GM12878 (cell line): ENCODE measurements at places on chromosomes 5 and 9. TPM values are rescaled to one million over a fixed set of nuclear protein-coding genes. Genes with fewer than 3 reads are reported as not detected.

- DNase-seq = no peak
These were observed 449.6 kb upstream of the BRINP1 start for GRCh38 chr9:119818726-119819435.

DNA sequence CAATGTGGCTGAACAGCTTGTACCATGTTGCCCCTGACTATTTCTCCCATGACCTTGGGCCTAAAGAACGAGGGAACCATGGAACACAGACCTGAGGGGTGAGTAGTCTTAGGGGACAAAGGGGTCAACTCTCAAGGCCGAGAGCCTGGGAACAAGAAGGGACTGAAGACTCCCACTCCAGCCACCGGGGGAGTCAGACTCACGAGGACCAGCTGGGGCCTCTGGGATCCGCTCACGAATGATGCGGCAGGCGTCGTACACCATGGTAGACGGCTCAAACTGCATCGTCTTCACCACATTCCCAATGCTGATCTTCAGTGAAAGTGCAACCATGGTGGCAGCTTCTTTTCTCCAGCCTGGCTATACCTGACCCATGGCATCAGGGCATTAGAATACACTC is 6.6 kb downstream of the TLN1 start:
- DNase-seq = no peak

DNA sequence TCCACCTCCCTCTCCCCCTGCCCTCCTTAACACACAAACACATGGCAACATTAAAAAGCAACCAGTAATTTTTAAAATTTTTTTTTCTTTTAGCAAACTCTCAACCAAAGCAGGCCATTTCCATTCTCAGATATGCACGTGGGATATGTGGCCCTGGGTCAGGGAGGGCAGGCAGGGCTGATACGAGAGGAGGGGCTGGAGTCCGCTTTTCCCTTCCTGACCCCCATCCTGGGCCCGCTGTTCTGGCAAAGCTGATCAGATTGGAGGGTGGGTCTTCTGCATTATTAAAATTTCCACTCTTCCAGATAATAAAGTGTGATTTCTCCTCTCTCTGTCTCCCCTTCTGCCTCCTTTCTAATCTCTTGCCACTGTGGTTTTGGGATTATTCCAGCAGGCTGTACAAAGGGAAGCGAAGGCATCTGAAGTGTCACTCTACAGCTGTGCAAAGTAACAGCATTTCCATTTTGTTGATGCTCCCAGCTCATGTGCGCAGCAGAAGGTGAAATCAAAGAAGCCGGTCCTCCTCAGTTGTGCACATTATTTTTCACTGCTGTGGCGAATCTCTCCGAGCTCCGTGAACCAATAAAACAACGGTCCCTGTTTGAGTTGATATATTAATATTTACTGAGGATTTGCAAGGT is 12.0 kb downstream of the IRX1 start:
- DNase-seq = no peak

PCA3 gene
- total RNA-seq = not detected in 2 replicates

CDH9 gene
- total RNA-seq = not detected in 2 replicates

C9orf153 gene
- total RNA-seq = 0.18 TPM in 1 of 2 replicates, not detected in the other

AFAP1L1 gene
- not detected in 2 replicates for total RNA-seq

DNA sequence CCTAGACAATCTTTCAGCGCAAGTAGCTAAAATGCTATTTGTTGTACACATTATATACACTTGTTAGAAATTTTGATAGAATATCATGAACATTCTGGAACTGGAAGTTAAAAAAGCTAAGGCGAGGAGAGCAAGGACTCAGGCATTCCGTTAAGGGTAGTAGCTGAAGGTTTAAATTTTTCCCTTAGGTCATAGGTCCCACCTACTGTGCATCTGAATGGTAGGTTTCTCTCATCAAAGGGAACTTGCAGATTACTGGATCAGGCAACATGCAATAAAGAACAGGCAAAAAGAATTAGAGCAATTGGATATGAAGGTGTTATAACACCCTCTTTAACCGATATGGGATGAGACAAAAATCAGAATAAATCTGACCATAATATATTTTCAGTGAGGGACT is 32.8 kb downstream of the TMEM161B start:
- no peak for DNase-seq

DNA sequence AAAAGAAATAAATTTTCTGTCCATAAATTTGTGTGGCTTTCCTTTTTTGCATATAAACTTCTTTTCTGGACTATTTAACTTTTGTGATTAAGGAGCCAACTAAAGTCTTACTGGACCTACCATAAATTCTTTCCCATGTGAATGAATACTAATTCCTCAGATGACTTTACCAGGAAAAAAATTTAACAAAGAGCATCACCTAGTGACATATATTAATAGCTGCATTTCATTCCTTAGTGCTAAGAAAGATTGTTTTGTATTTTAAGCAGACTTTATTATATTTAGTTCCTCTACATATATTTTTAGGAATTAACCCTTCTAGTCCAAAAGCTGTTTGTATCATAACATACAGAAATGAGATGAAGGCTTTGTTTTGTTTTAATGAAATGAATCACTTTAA is 64.4 kb downstream of the C9orf85 start:
- DNase-seq = no peak

DNA sequence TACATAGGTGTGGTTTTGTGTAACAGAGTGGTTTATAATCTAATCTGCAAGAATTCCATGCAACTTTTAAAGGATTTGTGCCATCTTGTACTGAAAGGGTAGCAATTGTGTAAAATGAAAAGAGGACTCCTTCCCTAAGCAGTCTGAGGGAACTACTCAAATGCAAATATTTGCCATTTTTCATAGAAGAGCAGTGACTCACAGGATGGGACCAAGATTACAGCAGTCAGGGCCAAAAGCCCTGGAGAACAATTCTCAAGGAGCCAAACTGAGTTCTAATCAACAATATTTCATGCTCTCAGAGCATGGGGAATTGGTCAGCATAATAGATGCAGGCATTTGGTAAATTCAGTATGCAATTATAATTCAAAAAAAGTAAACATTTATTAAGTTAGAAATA is 495.8 kb downstream of the CHSY3 start:
- no peak for DNase-seq

PTCH1 gene
- total RNA-seq = 4.0 and 5.7 TPM in 2 replicates

- no peak for DNase-seq
These were observed 346.8 kb downstream of the PIK3R1 start for GRCh38 chr5:68562308-68562707.

NUTM2F gene
- not detected in 2 replicates for total RNA-seq

- DNase-seq = peak; percentile 37
These were observed 612 bp upstream of the BBLN start for GRCh38 chr9:128159522-128159783.

PCDHA10 gene
- 0.03 TPM in 1 of 2 replicates, not detected in the other for total RNA-seq

ALDOB gene
- 0.66 and 0.82 TPM in 2 replicates for total RNA-seq

DNA sequence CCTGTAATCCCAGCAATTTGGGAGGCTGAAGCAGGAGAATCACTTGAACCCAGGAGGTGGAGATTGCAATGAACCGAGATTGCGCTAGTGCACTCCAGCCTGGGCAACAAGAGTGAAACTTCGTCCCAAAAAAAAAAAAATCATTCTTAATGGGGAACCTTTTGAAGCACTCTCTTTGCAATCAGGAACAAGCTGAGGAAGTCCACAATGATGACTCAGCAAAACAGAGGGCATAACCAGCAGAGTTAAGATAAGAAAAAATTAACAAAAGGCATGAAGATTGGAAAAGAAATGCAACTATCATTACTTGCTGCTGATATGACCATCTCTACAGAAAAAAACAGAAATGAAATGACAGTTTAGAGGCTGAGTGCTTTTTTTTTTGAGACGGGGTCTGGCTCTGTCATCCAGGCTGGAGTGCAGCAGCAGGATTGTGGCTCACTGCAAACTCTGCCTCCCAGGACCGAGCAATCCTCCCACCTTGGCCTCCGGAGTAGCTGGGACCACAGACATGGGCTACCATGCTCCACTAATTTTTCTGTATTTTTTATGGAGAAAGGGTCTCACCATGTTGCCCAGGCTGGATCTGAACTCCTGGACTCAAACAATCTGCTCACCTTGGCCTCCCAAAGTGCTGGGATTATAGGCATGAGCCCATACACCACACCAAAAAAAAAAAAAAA is 88.0 kb downstream of the FNBP1 start:
- no peak for DNase-seq

- DNase-seq = no peak
These were observed 183.4 kb downstream of the PAPPA start for GRCh38 chr9:116337015-116337414.

DNA sequence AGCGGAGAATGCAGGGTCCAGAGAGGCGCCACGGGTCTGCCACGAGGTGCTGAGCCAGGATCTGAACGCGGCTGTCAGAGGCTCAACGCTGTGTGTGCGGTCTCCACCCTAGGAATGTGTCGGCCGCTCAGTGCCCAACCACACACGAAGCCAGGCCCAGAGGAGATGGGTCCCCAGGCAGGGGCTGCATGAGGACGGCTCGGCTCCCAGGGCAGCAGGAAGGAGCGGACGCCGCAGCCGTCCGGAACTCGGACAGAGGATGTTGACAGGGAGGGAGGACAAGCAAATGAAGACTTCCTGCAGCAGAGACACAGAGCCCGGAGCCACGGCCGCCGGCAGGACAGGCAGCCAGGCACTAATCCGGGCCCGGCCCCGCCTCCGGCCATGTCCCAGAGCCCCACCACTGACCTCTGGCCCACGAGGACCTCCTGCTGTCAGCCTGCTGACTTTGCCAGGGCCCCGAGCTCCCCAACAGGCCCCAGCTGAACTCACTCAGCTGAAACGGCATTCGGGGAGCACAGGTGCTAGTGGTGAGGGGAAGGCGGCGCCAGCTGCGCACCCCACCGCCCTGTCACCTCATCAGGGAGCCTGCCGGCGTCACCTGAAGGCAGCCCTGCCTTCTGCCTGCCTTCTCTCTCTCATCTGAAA is 12.7 kb downstream of the VAV2 start:
- DNase-seq = no peak

DNA sequence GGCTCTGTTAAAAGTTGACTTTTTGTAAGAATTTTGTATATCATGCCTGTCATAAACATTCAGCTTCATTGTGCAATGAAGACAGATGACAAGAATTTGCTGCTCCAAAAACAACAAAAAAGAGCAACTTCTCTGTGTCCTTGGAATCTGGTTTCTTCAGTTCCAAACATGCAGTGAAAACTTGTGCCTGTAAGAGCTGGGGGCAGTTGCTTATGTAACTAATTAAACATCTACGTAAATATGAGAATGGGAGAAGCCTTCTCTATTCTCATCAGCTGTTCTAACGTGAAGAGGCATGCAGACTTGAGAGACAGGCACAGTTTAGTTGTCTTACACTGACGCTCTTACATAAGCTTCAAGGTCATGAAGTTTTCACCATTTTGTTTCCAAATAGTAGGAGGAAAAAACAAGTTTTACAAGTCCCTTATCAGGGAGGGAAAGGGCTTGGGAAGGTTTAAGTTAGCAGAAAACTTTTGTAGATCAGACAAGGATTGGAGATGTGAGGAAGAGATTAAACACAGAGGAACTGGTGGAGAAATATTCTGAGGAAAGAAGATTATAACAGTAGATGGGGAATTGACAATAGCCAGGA is 170.4 kb downstream of the RFK start:
- no peak for DNase-seq

DNA sequence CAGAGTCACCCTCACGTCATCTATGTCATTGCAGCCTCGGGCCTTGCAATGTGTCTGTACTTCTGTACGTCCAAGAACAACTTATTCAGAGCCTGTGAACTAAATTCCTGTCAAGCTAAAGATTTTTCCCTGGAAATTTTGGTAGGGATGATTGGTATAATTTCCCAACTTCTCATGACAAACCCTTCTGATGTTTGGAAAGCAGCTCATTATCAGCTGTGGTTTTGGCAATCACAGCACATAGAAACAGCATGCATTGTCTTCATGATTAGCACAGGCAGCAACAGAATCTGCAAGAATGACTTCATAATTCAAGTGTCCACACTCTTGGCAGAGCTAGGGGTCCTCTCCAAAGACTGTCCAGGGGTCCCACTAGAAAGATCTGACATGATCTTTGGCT is 49.5 kb downstream of the APBA1 start:
- no peak for DNase-seq

DNA sequence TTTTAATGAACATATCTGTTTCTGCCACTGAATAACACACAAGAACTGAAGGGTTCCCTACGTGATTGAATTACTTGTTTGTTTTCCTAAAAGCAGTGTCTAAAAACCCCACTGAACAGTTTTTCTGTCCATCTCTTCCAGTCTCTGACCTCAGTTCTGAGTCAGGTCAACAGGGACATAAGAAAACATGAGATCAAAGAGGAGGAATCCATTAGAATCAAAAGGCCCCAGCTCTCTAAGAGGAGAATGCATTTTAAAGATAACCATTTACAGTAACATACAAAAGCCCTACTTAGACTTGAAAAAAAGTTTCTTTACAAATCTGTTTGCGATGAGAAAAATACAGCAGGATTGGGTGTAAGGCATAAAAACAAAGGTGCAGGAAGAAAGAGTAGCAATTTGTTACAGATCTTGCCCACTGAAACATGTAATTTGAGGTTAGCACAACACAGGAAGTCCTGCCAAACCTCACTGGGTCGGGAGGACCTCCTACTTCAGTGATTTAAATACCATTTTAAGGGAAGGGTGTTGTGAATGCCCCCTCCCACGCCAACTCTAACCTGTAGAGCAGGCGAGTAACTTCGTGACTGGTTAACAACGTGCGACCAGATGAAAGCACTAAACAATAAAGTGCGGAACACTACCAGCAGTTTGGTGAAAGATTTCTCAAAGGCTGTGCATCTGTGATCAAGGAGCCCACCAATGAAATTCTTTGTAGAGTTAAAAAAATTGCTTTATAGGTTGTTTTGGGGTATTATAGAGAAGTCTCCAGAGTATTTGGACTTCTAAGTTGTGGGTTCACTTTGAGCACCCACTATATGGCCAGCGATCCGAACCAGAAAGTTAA is 1.3 kb downstream of the QSOX2 start:
- peak; percentile 76 for DNase-seq

DNA sequence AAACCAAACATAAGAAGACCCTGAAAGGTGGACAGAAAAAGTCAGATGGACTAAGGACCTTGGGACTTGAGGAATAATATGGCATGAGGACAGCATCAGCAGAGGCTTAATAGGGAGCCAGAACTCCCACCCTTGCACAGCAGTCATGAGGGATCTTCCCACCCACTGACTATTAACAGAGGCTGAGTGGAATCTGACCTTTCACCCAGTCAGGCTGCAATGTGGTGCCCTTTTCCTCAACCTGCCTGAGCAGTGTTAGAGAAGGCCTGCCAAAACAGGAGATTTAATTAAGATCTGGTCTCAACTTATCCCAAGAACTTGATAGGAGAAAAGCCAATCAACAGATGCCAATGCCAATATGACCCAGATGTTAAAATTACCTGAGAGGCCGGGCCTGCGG is 481.9 kb downstream of the KDM4C start:
- no peak for DNase-seq

MEF2C gene
- total RNA-seq = 207 and 225 TPM in 2 replicates

- no peak for DNase-seq
These were observed 82.6 kb upstream of the EQTN start for GRCh38 chr9:27379311-27380251.
